ENCODE measurements at places on chromosomes 4 and X.

DNA sequence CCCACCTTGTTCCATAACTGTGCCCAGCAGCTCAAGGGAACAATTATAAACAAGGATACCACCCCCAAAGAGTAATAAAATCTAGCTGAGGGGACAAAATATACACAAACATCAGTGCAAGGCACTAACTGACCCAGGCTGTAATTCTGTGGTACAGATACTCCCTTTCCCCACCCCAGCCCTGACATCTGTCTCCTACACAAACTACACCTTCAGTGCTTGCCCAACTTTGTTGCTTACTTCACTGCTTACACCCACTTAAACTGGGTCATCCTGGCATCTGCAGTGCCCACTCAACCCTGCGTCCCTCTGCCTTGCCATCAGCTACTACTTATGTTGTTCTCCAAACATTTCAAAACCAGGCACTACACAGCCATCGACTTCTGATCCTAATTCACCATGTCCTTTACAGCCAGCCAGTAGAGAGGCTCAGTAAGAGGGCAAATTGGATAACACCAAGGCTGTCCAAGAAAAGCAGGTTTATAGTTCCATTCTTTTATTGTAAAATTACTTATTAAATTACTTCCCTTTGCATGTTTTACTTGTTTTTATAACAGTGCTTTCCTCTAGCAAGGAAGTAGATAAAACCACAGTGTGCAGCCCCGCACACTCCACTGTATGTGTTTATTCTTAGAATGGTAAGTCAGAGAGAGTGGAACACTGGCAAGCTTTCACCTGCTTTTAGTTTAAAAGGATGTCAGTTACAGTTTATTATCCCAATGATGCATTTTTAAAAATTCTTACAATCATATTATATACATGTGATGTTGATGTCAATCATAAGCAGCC is 149.6 kb downstream of the INPP4B start:
- DNase-seq: peak; percentile 9

DNA sequence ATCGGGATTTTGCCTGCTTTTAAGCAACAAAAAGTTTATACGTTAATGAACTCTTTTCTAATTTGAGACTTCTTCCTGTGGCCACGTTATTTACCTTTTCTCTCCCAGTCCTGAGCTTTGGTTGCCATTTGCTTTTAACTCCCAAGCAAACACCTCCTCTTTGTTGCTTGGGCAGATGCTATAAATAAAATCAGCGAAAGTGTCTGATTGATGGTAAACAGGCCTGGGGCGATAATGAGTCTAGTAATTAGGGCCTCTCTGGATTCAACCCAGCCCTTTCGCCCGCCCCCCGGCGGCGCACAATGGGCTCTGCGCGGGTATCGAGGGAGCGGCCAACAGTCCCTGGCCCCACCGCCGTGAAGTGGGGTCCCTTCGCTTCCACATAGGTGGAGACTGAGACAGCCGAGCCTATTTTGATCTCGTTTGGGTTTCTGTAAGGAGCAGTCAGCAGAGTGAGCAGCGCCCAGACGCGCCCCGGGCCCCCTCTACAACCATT is 790 bp downstream of the CLGN start:
- no peak for DNase-seq

DNA sequence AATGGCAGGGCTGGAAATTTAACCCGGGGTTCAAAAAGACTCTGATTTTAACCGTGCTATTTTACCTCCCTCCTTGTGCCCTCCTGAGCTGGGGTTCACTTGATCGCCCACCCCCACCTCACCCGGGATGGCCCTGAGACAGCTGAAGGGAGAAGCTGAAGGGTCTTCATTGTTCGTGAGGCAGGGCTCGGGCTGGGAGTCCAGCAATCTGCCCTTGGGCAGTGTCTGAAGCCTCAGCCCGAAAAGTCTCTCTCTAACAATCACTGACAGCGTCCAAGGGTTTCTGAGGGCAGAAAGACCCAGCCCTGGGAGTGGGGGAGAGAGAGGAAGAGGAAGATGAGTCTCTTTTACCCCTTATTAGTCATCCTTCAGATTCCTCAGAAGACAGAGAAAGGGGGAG is 39.4 kb upstream of the PHOX2B start:
- no peak for DNase-seq

- no peak for DNase-seq
Observed at GRCh38 chr4:6910340-6910959, 824 bp downstream of the TBC1D14 start.

- DNase-seq: no peak
Observed at GRCh38 chr4:42425146-42426065, 28.1 kb downstream of the SHISA3 start.

GRCh38 chrX:39170464-39170863 is 369.2 kb downstream of the MID1IP1 start:
- DNase-seq: no peak

All from CD4-positive, alpha-beta T cell (primary cell).